ENCODE measurements at places on chromosomes 5 and 9.

DNA sequence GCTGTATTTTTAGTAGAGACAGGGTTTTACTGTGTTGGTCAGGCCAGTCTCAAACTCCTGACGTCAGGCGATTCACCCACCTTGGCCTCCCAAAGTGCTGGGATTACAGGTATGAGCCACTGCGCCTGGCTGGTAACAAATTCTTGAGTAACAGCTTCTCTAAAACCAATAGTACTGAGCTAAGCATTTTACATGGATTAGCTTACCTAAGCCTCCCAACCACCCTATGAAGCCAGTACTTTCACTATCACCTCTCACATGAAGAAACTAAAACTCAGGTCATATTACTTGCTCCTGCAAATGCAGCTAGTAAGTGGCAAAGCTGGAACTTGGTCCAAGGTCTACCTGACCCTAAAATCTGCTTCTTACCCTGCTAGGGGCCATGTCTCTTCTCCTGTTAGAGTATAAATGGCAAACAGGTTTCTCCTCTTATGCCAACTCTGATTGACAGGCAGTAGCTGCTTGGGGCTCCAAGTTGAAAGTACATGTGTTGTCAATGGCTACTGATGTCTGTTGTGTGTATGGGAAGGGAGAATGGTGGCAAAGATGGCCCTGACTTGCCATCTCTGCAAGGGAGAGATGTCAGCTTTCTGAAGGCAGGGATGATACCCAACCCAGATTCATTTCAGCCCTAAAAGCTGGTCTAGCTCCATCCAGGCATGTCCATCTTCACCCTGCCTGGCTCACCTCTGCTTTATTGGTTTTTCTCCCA lies 4.0 kb downstream of the PHF19 start:
- no peak for DNase-seq
- peak overlapping the region; percentile 47 for H3K27ac ChIP-seq
- no peak overlapping the region for H3K4me3 ChIP-seq
- H3K27me3 ChIP-seq = peaks cover 1% of the 10 kb centered on the region
- H3K36me3 ChIP-seq = peaks cover 35% of the 10 kb centered on the region

- peaks cover 17% of the 10 kb centered on the region for H3K27me3 ChIP-seq
- peak overlapping the region; percentile 93 for H3K4me3 ChIP-seq
- peak; percentile 75 for DNase-seq
Observed at GRCh38 chr5:83474161-83474796, 2.7 kb downstream of the VCAN start.

DNA sequence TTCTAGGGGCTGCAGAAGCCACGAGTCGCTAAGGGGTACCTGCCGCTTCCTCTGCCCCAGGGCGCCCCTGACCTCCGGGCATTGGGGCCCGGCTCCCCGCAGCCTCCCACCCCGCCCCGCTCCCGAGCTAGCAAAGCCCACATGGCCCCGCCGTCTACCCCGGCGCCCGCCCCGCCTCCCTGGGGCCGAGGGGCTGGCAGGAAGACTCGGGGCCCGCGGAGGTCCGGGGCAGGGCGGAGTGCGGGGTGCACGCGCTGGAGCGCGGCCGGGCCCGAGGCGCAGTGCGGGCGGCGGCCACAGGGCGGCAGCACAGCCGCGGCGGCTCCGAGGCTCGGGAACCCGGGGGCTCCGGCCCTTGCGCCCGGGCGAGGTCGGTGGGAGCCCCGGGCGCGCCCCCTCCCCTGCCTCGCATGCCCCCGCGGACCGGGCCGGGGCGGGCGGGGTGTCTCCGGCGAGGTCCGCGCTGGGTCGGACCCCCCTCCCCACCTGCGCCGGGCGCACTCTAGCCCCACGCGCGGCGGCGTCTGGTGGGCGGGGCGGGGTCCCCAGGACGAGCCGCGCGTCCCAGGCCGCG lies 6.7 kb downstream of the NRARP start:
- peaks cover 10% of the 10 kb centered on the region for H3K4me1 ChIP-seq
- DNase-seq = no peak
- H3K4me3 ChIP-seq = no peak overlapping the region
- H3K27me3 ChIP-seq = peaks cover 15% of the 10 kb centered on the region

DNA sequence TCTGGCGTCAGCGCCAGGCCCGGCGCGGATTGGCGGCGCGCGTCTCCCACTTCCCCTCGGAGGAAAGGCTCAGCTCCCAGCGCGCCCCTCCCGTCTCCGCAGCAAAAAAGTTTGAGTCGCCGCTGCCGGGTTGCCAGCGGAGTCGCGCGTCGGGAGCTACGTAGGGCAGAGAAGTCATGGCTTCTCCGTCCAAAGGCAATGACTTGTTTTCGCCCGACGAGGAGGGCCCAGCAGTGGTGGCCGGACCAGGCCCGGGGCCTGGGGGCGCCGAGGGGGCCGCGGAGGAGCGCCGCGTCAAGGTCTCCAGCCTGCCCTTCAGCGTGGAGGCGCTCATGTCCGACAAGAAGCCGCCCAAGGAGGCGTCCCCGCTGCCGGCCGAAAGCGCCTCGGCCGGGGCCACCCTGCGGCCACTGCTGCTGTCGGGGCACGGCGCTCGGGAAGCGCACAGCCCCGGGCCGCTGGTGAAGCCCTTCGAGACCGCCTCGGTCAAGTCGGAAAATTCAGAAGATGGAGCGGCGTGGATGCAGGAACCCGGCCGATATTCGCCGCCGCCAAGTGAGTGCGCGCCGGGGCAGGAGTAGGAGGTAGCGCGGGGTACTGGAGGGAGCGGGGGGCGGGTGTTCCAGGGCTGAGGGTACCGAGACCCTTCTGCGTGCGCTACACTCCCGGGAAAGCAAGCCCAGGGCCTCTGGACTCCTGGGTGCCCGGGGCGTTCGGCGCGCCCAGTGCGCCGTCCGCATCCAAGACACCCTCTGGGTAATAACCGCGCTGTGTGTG lies at the start of gene MSX2:
MSX2 (plus strand) TSS at position 99 of the 777 bp plus-strand sequence; CDS start at position 177, 78 bp downstream.
- peaks cover 11% of the 10 kb centered on the region for H3K27me3 ChIP-seq
- H3K4me3 ChIP-seq = no peak within 1 kb of the TSS
- H3K4me1 ChIP-seq = no peaks in the 10 kb centered on the region

GRCh38 chr5:4156889-4157288 lies 561.3 kb downstream of the IRX1 start:
- H3K36me3 ChIP-seq = no peaks in the 10 kb centered on the region
- no peaks in the 10 kb centered on the region for H3K4me1 ChIP-seq
- no peak overlapping the region for H3K27ac ChIP-seq
- H3K27me3 ChIP-seq = no peaks in the 10 kb centered on the region

- H3K27ac ChIP-seq = no peak overlapping the region
- no peak for DNase-seq
- peaks cover 53% of the 10 kb centered on the region for H3K4me1 ChIP-seq
- H3K4me3 ChIP-seq = no peak overlapping the region
Observed at GRCh38 chr5:142973932-142974331, 203.8 kb downstream of the ARHGAP26 start.

GRCh38 chr9:36853233-36853632 lies 180.8 kb downstream of the PAX5 start:
- no peaks in the 10 kb centered on the region for H3K4me1 ChIP-seq
- no peak for DNase-seq
- H3K4me3 ChIP-seq = no peak overlapping the region
- peaks cover 68% of the 10 kb centered on the region for H3K27me3 ChIP-seq

GRCh38 chr5:174692381-174692780 lies 32.0 kb upstream of the MSX2 start:
- H3K36me3 ChIP-seq = no peaks in the 10 kb centered on the region
- peaks cover 3% of the 10 kb centered on the region for H3K27me3 ChIP-seq
- no peak overlapping the region for H3K27ac ChIP-seq
- no peaks in the 10 kb centered on the region for H3K4me1 ChIP-seq
- no peak overlapping the region for H3K4me3 ChIP-seq

DNA sequence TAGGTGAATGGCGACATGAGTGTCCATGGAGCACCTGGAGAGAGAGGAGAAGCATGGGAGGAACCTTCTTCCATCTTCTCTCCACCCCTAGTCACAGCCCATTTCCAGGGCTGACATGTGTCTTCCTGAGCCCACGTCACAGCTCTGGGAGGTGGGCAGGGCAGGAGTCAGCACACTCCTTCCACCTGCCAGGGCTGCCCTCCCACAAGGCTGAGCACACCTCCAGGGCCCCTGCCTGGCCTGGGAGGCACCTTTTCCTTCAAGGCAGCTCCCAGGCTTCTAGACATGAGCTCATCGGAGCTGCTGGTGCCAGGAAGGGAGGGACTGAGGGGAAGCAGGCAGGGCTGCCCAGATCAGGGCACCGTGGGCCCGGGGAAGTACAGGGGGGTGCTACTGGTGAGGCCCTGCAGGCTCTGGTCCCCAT lies 13.6 kb upstream of the SYNPO start:
- DNase-seq = no peak
- peaks cover 54% of the 10 kb centered on the region for H3K4me1 ChIP-seq
- H3K4me3 ChIP-seq = no peak overlapping the region
- H3K36me3 ChIP-seq = no peaks in the 10 kb centered on the region
- H3K27me3 ChIP-seq = peaks cover 9% of the 10 kb centered on the region

DNA sequence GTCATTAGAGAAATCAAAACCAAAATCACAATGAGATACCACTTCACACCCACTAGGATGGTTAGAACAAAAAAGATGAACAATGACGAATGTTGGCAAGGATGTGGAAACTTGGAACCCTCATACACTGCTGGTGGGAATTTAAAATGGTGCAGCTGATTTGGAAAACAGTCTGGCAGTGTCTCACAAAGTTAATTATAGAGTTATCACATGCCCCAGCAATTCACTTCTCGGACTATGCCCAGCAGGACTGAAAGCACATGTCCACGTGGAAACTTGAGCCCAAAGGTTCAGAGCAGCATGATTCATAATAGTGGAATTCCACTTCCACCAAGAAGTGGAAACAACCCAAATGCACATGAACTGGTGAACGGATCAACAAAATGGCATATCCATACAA lies 85.0 kb upstream of the HRH2 start:
- peaks cover 11% of the 10 kb centered on the region for H3K27me3 ChIP-seq
- H3K4me3 ChIP-seq = no peak overlapping the region
- H3K36me3 ChIP-seq = no peaks in the 10 kb centered on the region
- peak; percentile 2 for DNase-seq

GRCh38 chr9:123358181-123358905 lies 2.3 kb downstream of the CRB2 start:
- H3K36me3 ChIP-seq = no peaks in the 10 kb centered on the region
- H3K4me1 ChIP-seq = no peaks in the 10 kb centered on the region
- no peak overlapping the region for H3K27ac ChIP-seq
- H3K27me3 ChIP-seq = peaks cover 23% of the 10 kb centered on the region
- no peak overlapping the region for H3K4me3 ChIP-seq
- DNase-seq = no peak

- no peak for DNase-seq
- H3K27me3 ChIP-seq = no peaks in the 10 kb centered on the region
- H3K27ac ChIP-seq = no peak overlapping the region
- H3K36me3 ChIP-seq = no peaks in the 10 kb centered on the region
Observed at GRCh38 chr9:124635285-124635684, 128.1 kb upstream of the NR5A1 start.

GRCh38 chr9:18447131-18447530 lies 26.8 kb upstream of the ADAMTSL1 start:
- DNase-seq = no peak
- H3K4me3 ChIP-seq = peak overlapping the region; percentile 60
- H3K4me1 ChIP-seq = peaks cover 53% of the 10 kb centered on the region
- H3K27me3 ChIP-seq = no peaks in the 10 kb centered on the region

DNA sequence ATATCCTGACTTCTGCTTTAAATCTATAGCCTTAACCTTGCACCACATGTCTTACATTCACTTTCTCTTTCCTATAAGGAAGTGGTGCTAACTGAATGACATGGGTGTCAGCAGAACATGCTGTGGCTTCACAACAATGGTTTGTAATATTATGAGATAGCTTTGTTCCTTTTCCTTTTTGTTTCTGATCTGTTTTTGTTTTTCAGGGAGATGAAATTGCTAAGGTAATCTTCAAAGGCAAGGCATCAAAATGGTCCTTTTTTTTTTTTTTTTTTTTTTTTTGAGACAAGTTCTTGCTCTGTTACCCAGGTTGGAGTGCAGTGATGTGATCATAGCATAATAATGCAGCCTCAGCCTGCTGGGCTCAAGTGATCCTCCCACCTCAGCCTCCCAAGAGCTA lies 53.6 kb upstream of the RANBP6 start:
- H3K27ac ChIP-seq = no peak overlapping the region
- H3K4me1 ChIP-seq = no peaks in the 10 kb centered on the region
- no peak overlapping the region for H3K4me3 ChIP-seq

DNA sequence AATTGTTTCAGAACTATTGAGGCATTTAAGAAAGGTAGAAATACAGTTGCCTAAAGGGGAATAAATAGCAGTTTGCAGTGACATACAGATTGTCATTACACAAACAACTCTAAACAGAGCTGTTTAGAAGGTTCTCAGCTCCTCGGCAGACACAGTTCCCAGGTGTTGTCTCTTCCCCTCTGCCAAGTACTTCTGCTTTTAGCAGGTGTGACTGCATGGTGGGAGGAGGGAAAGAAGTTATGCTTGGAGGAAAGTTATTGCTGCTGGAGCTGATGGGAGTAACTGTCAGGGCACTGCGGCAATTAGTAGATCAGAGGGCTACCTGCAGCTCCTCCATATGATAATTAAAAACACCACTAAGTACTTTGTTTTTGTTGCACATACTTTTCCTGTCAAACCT lies 14.5 kb downstream of the EDIL3 start:
- no peak for DNase-seq
- no peak overlapping the region for H3K27ac ChIP-seq
- peaks cover 20% of the 10 kb centered on the region for H3K4me1 ChIP-seq

DNA sequence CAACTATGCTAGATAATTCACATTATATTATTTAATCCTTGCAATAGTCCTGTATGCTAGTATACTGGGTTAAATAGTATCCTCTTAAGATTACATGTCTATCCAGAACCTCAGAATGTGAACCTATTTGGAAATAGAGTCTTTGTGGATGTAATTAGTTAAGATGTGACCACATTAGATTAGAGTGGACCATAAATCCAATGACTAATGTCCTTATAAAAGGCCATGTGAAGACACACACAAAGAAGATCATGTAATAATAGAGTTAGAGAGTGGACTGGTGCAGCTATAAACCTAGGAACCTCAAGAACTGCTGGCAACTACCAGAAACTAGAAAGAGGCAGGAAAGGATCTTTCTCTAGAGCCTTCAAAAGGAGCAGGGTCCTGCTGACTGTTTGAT lies 263.6 kb upstream of the PTGER4 start:
- no peak for DNase-seq
- H3K4me1 ChIP-seq = peaks cover 34% of the 10 kb centered on the region
- H3K4me3 ChIP-seq = no peak overlapping the region

DNA sequence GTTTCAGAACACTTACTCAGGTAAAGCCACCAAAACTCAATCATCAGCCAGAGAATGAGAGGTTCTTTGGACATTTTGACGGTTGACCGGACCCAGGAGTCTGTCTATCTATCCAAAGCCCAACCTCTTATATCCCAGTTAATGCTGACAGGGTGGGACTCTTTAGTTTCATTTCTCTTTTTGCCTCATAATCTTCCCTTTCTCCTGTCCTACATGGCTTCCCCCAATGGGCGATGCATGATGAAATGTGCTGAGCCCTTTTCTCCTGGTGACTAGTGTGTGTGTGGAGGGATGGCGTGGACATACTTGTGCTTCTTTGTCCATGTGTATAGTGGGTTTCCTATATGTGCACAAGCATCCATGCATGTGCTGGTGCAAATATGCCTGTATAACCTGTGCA lies at the start of gene TIMD4:
TIMD4 (minus strand) TSS at position 102 of the 400 bp plus-strand sequence; CDS start at position 74, 28 bp downstream.
- no peak within 1 kb of the TSS for H3K4me3 ChIP-seq
- no peaks in the 10 kb centered on the region for H3K4me1 ChIP-seq
- no peak within 1 kb of the TSS for H3K27ac ChIP-seq
- DNase-seq = no peak
- H3K36me3 ChIP-seq = peaks cover 5% of the 10 kb centered on the region

GRCh38 chr5:170275376-170275994 lies 22.1 kb downstream of the LCP2 start:
- DNase-seq = no peak
- H3K4me3 ChIP-seq = no peak overlapping the region
- H3K36me3 ChIP-seq = no peaks in the 10 kb centered on the region
- H3K27me3 ChIP-seq = peaks cover 4% of the 10 kb centered on the region
- H3K4me1 ChIP-seq = no peaks in the 10 kb centered on the region

Measured in HFFc6 (cell line).